ENCODE measurements at places on chromosomes 13 and 19.
A peak's percentile ranks its signal among the peaks of the same experiment; 100 is the strongest.

DNA sequence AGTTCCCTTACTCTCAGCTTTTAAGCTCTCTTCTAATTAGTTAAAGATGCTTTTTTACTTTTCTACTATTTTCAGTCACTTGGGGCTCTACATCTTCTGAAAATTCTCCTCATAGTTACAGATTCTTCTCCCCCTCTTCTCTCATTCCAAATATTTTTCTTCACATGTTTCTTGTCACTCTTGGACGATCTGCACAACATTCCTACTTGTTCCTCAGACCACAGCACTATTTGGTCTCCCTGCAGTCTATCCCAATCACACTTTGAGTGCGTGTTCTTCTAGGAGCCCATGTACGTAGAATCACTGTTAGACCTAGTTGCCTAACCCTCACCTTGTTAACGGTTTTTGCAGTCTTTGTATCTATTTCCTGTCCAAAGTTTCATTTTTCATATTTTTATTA, 222.5 kb upstream of the SPRY2 start:
- no peak for DNase-seq

GRCh38 chr19:39147480-39147879, 21.9 kb downstream of the PAK4 start:
- DNase-seq, result no peak

DNA sequence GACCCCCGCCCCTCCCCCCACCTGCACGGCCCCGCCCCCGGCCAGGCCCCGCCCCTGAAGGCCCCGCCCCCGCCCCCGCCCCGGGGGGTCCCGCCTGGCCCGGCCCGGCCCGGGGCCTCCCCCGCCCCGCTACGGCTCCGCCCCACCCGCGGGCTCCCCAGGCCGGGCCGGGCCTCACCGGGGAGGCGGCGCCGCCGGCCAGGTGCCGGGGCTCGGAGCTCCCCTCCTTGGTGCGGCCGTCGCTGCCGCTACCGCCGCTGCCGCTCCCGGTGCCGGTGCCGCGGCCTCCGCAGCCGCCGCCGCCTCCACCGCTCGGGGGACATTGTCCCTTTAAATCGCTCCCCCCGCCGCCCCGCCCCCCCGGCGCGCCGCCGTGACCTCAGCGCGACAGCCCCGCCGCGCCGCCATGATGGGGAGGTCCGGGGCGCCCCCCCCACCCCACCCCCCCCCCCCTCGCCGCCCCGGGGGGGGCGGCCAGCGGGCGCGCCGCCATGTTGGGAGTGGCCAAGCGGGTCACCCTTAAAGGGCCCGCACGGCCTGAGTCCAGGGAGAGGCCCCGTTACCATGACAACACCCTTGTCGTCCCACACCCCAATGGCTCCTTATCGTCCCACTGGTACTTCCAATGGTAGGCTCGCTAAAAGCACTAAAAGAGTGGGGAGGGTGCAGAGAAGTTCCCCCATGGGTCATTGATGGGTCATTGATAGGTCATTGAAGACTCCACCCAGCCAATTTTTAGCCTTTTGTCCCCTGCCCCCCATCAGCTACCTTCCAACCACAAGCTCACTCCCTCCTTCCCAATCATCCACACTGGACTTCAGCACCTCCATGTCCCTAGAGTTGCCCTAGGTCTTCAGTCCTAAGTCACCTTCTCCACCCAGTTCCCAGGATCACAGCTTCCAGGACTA, at the start of gene WIZ:
TSS of gene WIZ (minus strand) at position 337 of the 908 bp plus-strand sequence. CDS start 1,649 bp downstream, outside the sequence.
- DNase-seq, result peak; percentile 86

GRCh38 chr19:55495646-55496349, 7.6 kb downstream of the SSC5D start:
- no peak for DNase-seq

- DNase-seq, result no peak
Observed at GRCh38 chr13:56166864-56167263, 973.9 kb upstream of the PRR20A start.

DNA sequence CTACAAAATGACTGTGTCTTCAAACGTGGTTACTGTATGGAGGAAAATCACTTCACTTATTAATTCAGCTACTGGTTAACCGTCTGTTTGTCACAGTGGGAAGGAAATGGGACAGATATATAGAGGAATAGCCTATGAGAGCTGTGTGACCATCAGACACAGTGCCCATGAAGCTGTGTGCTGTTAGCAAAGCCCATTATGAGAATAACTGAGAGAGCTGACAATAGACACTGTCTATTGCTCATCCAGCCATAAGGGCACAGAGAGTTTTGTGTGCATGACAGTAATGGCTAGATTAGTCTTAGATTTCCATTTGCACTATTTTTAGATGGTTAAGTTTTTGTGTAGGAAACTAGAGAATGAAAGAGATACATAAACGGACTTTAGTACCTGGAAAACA, 64.1 kb upstream of the POSTN start:
- no peak for DNase-seq

DNA sequence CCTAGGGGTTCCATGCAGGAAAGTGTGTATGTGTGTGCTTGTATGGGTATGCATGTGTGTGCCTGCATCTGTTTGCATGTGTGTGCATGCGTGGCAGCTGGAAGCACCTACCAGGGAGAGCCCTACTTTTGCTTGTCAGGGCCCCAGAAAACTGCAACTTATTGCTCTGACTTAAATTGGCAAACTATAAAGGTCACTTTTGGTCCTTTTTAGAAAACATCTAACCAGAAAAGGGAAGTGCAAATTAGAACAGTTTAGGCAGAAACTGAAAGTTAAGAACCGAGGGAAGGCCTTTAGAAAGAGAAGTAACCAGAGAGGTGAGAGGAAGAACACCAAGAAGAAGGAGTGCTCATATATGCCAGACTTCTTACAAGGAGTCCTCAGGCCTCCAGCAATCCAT, 32.5 kb downstream of the DLEU7 start:
- DNase-seq, result no peak

- no peak for DNase-seq
Observed at GRCh38 chr13:50077431-50077830, 62.2 kb downstream of the KCNRG start.

- DNase-seq, result no peak
Observed at GRCh38 chr13:33441015-33441414, 155.5 kb upstream of the STARD13 start.

GRCh38 chr19:39057615-39058014, 25.3 kb upstream of the FBXO27 start:
- no peak for DNase-seq

GRCh38 chr13:69856331-69856730, 251.3 kb upstream of the ATXN8OS start:
- DNase-seq, result no peak

GRCh38 chr13:97321101-97321500, 99.0 kb downstream of the MBNL2 start:
- DNase-seq, result no peak

DNA sequence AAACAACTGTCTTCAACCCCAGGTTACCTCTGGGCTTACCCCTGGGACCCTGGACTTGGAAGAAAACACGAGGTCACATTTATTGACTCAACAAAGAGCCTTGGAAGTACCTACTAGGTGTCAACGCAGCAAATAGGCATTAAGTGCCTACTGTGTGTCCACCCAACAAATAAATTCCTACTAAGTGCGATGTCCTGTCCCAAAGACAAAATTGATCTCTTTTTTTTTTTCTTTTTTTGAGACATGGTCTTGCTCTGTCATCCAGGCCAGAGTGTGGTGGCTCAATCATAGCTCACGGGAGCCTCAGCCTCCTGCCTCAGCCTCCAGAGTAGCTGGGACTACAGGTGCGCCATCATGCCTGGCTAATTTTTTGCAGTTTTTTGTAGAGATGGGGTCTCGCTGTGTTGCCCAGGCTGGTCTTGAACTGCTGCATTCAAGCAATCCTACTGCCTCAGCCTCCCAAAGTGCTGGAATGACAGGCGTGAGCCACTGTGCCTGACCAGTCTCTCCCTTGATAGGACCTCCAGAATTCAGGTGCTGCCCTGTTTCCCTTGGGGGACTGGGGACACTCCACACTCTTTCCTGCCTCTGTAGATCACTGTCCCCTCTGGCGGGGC, 589 bp upstream of the S1PR2 start:
- DNase-seq, result no peak

- no peak for DNase-seq
Observed at GRCh38 chr13:80012251-80012650, 328.7 kb downstream of the SPRY2 start.

GRCh38 chr13:48235341-48236135, 2.5 kb downstream of the ITM2B start:
- no peak for DNase-seq

DNA sequence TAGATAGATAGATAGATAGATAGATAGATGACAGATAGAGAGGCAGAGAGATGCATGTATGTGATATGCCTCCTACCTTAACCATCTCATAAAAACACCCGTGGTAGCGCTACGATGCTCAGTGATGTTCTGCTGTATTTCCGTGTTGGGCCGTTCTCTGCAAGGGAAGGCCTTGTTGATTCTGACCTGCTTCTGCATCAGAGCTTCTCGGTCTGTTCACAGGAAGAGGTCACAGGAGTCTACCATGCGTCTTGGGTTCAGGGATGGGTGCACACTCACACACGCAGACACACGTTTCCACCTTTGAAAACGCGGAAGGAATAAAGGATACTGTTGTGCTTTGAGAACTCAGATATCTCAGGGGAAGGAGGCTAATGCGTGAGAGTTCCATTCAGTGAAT, 316.9 kb downstream of the TEX29 start:
- no peak for DNase-seq

DNA sequence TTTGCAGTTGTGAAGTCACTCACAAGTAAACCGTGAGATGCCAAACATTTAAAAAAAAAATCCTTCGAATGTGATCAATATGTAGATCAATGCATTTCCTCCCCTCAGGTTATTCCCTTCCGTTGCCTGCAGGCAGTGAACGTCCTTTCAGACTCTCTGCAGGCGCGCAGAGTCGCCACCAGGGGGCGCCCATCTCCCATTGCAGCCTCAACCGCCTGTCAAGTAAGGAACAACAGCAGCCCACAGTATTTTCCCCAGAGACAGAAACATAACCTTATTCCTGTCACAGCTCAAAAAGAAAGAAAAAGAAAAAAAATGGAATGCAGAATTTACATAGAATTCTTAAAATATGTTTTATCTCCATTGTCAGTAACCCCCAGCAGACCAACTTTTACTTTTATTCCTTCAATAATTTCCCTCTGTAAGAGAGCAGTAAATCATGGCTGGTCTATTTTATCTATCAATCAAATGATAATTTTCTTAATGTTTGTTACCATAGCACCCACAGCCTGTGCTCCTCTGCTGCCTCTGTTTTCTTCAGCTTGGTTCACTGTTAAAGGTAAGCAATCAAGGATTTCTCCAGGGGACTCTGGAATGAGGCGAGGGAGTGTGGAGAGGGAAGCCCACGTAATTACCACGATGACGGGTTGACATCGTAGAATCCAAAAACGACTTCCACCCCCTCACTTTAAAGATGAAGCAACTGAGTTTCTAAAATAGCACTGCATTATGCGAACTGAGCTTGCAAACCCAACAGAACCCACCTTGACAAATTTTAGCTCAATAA, 637.6 kb upstream of the ARGLU1 start:
- DNase-seq, result peak; percentile 52

DNA sequence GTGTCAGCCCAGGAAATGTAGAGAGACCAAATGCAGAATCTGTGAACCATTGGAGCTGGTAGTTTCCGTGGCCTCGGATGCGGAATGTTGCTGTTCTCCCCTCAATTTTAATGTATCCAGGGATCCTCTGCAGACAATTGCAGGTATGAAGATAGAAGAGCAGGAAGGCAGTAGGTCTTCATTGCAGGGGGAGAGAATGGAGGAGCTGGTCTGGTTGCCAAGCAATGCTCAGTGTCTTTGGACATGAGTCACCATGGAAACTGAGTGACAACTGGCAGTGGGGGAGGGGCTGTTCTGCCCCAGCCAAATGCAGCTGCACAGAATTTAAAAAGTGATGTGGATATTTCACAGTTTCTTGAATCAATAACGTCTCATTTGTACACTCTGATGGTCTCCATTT, 56.1 kb upstream of the ZNF835 start:
- no peak for DNase-seq

GRCh38 chr13:84263354-84264069, 381.2 kb upstream of the SLITRK1 start:
- no peak for DNase-seq

DNA sequence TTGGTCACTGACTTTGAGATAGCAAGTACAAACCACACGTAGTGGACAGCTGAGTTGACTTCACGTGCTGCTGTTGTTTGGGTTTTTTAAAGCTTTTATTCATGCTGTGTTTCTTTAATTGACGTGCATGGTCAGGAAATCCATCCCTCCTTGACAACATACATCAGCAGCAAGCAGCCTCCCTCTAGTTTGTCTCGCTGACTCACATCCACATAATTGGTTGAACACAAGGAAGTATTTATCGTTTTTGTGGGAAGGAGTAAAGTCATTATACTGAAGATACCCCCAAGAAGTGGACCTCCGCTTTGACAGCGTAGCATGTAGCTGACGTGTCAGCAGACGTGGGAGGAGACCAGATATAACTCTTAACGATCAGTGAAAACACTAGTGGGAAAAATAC, 355.8 kb downstream of the MYO16 start:
- no peak for DNase-seq

DNA sequence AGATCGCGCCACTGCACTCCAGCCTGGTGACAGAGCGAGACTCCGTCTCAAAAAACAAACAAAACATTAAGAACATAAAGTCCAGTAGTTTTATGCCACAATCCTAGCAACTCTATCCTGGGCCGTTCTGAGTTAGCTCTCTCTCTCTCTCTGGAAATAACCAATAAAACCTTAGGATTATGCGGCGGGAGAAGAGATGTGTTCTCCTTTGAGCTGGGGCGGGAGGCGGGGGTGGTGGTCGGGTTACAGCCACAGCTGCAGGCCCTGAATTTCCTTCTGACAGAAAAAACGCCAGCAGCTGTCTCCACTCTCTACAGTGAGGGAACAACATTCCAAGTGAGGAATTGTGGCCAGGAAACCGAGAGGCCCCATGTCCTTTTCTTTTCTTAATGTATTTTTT, 9.1 kb upstream of the PNMA8A start:
- no peak for DNase-seq

DNA sequence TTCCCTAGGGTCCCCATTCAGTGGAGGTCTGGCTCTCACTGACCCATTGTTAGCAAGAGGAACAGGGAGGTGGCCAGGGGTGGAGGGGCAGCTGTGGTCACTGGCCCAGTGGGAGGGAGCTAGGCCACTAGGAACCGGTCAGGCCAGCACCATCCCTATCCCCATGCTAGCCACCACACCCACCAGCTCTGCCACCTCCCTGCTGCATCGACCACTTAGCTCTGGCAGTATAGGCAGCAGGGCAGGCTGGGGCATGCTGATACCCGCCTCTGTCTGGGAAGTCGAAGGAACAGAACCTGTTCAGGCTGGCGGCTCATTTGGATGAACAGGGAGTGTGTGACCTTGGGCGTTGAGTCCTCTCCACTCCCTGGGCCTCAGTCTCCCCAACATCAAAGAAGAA, 4.7 kb downstream of the PPP1R13L start:
- no peak for DNase-seq

- DNase-seq, result no peak
Observed at GRCh38 chr13:100940658-100941057, 266.1 kb upstream of the TMTC4 start.

- no peak for DNase-seq
Observed at GRCh38 chr13:30416471-30416870, 5.8 kb upstream of the UBE2L5 start.

GRCh38 chr19:10206226-10206885, 11.6 kb upstream of the DNMT1 start:
- no peak for DNase-seq

GRCh38 chr13:46893798-46894560, 2.9 kb downstream of the HTR2A start:
- peak; percentile 62 for DNase-seq

- no peak for DNase-seq
Observed at GRCh38 chr13:62704875-62705274, 1289.2 kb upstream of the PCDH20 start.

All from activated CD8-positive, alpha-beta memory T cell treated with anti-CD3 and anti-CD28 coated beads, Interleukin-2, amount 50 U/mL, for 4 hours (primary cell).